Progenitor cell of endocrine pancreas (in vitro differentiated cells): ENCODE measurements at places on chromosomes 3 and 15.

- DNase-seq, result no peak
These were observed 22.5 kb downstream of the MAP2K5 start for GRCh38 chr15:67564968-67565345.

- no peak for DNase-seq
These were observed 1.6 kb upstream of the SORD start for GRCh38 chr15:45021348-45021747.

DNA sequence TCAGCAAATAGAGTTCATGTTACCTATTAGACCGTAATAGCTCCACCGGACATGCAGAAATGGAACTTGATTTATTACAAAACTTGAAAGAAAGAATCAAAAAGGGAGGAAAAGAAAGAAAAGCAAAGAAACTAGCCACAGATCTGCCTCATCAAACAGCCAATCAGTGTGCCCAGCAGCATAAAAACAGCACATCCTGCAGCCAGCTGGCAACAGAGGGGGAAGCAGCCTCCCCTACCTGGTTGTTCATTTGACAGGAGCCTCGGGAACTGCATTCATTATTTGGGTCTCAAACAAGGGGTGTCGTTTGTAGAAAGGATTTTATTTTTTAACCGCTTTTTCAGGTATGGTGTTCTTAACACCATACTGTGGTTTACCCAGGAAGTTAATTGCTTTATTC lies 181.5 kb upstream of the TOPAZ1 start:
- no peak for DNase-seq

DNA sequence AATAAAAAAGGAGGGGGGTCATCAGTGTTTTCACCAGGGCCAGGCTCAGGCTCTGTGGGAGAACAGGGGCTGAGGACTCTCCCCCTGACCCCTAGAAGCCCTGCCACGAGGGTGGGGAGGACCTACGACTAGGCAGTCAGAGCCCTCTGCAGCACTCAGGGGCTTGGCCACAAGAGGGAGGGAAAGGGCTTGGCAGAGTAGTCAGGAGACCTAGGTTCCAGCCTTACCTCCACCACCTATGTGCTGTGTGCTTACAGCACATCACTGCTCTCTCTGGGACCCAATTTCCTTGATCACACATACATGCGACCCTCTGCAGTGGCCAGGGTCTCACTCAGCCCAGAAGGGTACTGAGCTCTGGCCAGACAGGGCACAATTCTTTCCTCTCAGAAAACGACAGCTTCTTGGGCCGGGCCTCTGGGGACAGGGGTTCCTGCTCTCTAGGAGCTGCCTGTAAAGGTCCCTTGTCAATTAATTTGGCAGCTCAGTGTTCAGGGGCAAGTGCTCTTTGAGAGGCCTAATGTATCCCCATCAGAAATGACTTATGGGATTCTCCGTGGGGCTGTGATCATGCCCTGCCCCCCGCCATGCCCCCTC lies 16.4 kb upstream of the SKIC8 start:
- DNase-seq, result no peak

GRCh38 chr3:129829640-129830039 lies 63.9 kb downstream of the TMCC1 start:
- DNase-seq, result no peak

- DNase-seq, result no peak
These were observed 7.3 kb upstream of the MCCC1 start for GRCh38 chr3:183106635-183107034.

DNA sequence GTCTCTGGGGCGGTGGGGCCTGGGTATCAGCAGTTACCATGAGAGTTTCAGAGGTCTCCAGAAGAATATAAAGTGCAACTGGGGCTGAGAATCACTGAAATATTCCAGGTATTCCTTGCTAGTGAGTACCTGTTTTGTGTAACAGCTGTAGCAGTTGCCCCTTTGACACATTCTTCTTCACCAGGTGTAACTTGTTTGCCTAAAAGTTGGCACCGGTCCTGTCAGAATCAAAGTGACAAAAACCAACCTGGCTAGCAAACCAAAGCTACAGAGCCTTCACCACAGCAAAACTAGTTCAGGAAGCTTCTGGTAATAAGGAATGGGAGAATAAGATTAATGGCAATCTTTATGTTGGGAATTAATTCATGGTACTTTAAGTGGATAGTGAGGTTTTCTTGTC lies 296.0 kb downstream of the NAALADL2 start:
- DNase-seq, result no peak

DNA sequence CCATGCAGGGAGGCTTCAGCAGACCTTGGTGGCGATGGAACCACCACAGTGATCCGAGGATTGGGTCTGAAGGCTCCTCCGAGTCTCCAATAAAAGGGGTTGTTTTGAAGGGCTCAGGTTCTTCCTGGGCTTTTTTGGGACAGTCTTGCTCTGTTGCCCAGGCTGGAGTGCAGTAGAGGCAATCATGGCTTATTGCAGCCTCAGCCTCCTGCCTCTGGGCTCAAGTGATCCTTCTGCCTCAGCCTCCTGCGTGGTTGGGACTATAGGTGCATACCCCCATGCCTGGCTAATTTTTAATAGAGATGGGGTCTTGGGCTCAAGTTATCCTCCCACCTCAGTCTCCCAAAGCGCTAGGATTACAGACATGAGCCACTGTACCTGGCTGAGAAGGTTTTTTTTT lies 84.8 kb downstream of the IGF1R start:
- no peak for DNase-seq

DNA sequence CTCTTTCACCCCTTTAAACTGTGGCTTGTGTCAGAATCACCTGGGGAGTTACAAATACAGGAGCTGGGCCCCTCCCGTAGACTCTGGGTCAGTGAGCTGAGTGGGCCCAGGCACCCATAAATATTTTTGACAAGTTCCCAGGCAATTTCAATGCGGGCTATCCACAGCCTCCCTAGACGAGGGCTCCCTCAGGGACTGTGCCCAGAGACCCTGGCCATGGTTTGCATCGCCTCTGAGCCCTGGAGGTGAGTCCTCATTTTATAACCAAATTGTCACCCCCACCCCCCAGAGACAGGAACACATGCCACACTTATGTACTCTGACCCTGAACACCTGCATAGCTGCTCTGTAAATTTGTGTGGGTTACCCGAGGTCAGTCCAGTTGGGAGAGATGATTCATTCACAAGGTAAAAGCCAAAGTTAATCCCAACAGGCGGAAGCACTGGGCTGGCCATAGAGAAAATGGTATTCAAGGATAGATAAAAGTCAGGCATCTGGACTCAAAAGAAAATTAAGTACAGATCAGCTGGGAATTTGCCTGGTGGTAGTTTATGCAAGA lies 146.5 kb upstream of the SLC6A11 start:
- DNase-seq, result no peak

GRCh38 chr15:72845981-72846383 lies 62.4 kb upstream of the ADPGK start:
- DNase-seq, result no peak

GRCh38 chr15:47983533-47983932 lies 137.3 kb upstream of the SLC24A5 start:
- no peak for DNase-seq

DNA sequence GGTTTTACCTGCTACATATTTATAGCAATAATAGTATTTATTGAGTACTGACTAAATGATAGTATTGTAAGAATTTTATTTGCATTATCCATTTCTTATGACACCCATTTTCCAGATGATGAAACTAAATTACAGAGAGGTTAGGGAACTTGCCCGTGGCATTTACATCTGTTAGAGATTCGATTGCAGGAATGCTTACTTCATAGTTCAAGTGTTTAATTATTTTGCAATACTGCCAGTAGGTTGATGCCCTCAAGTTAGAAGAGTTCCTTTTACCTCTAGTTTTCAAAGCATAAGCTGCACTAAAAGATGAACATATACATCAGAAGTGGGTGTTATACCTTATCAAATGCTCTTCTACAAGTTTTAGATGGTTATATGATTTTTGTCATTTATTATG lies 362.8 kb upstream of the RGMA start:
- DNase-seq, result no peak

DNA sequence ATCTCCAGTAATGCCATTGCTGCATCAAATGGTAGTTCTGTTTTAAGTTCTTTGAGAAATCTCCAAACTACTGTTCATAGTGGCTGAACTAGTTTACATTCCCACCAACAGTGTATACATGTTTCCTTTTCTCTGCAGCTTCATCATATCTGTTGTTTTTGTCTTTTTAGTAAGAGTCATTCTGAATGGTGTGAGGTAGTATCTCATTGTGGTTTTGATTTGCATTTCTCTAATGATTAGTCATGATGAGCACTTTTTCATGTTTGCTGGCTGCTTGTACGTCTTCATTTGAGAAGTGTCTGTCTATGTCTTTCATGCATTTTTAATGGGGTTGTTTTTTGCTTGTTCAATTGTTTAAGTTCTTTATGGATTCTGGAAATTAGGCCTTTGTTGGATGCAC lies 10.2 kb upstream of the GCSAM start:
- no peak for DNase-seq

DNA sequence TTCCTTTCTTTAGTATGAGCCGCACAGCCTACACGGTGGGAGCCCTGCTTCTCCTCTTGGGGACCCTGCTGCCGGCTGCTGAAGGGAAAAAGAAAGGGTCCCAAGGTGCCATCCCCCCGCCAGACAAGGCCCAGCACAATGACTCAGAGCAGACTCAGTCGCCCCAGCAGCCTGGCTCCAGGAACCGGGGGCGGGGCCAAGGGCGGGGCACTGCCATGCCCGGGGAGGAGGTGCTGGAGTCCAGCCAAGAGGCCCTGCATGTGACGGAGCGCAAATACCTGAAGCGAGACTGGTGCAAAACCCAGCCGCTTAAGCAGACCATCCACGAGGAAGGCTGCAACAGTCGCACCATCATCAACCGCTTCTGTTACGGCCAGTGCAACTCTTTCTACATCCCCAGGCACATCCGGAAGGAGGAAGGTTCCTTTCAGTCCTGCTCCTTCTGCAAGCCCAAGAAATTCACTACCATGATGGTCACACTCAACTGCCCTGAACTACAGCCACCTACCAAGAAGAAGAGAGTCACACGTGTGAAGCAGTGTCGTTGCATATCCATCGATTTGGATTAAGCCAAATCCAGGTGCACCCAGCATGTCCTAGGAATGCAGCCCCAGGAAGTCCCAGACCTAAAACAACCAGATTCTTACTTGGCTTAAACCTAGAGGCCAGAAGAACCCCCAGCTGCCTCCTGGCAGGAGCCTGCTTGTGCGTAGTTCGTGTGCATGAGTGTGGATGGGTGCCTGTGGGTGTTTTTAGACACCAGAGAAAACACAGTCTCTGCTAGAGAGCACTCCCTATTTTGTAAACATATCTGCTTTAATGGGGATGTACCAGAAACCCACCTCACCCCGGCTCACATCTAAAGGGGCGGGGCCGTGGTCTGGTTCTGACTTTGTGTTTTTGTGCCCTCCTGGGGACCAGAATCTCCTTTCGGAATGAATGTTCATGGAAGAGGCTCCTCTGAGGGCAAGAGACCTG lies 13.2 kb downstream of the GREM1 start:
- DNase-seq, result no peak

DNA sequence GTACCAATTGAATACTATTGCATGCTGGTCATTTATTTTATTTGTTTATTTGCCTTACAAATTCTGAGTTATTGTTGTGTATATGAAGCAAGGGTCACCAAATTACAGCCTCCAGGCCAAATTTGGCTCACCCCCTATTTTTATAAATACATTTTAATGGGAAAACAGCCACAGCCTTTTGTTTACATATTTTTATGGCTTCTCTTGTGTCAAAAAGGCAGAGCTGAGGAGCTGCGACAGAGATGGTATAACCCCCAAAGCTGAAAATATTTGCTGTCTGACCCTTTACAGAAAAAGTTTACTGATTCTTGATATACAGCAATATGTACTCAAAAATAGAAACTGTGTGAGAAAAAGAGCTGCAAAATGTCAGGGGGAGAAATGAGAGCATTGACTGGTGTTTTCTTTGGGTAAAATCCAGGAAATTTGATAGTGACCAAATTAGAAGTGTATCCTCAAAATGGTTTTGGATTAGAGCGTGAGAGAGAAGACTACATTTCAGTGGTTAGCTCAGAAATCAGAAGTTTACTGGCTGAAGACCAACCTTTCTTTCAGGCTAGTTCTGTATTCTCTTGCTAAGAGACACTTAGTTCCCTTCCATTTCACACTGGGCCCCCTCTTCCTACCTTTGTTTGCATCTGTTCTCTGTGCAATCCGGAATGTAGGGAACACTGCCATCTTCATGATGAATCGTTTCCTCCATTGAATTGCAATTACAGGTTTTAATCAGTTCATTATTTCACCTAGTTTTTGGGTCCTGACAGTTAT lies 757.8 kb downstream of the AGBL1 start:
- DNase-seq, result no peak

DNA sequence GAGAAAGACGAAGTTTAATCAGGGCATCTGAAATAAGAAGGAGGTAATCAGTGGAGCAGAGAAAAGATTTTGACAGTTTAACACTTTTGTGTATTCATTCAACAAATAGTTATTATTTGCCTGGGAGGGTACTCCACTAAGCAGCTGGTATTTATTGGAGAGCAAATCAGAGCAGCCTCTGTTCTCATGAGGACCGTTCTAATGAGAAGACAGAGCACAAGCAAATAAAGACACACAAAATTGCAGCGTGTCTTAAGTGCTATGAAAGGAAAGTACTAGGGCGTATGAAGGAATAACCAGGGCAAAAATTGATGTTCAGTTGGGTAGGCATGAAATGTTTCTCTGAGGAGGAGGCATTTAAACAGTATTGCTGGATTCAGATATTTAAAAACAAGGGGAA lies 302.9 kb upstream of the RARB start:
- DNase-seq, result no peak

- DNase-seq, result no peak
These were observed 41.3 kb upstream of the MAP4 start for GRCh38 chr3:48057521-48057920.

DNA sequence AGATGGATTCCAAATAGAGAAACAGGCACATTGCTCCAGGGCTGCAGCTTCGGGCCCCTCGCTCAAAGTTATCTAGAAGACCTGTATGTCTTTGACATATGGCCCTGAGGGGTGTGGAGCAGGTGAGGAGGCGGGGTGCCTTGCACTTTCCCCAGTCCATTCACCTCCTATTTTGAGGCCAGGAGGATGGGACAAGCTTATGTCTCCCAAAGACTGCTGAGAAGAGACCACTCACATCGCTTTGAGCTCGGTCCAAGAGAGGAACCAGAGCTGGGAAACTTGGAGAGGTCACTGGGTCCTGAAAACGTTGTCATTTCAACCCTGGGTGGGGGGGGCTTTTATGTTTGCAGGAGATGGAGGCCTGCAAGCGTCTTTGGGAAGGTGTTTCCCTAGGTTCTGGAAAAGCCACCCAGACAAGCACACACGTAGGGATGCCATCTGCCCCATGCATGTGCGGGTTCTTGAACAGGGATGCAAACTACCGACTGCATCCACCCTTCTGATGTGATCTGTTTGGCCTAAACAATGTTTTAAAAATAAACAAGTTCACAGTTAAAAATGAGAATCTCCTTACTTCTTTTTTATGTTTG lies 33.7 kb upstream of the SYNM start:
- DNase-seq, result no peak

DNA sequence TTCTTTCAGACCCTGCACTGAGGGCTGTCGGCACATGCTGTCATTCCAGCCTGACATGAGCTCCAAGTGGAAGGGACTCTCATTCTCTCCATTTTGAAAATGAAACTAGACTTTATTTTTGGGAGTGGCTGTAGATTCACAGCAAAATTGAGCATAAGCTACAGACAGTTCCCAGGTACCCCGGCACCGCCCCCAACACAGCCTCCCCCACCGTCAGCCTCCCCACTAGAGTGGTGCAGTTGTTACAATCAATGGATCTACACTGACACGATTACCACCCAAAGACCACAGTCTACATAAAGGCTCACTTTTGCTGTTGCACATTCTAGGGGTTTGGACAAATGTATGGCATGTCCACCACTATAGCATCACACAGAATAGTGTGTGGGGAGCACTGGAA lies 29.5 kb upstream of the FGD5 start:
- DNase-seq, result no peak

- no peak for DNase-seq
These were observed 32.3 kb upstream of the DUSP7 start for GRCh38 chr3:52088445-52089367.

GRCh38 chr3:192091831-192092230 lies 630.9 kb downstream of the PYDC2 start:
- DNase-seq, result no peak
